Germinal center (tissue), 1 donor: ENCODE measurements at places on chromosomes 3 and 15.

GRCh38 chr15:40322531-40323238 lies 807 bp upstream of the INAFM2 start:
- DNase-seq, result no peak

DNA sequence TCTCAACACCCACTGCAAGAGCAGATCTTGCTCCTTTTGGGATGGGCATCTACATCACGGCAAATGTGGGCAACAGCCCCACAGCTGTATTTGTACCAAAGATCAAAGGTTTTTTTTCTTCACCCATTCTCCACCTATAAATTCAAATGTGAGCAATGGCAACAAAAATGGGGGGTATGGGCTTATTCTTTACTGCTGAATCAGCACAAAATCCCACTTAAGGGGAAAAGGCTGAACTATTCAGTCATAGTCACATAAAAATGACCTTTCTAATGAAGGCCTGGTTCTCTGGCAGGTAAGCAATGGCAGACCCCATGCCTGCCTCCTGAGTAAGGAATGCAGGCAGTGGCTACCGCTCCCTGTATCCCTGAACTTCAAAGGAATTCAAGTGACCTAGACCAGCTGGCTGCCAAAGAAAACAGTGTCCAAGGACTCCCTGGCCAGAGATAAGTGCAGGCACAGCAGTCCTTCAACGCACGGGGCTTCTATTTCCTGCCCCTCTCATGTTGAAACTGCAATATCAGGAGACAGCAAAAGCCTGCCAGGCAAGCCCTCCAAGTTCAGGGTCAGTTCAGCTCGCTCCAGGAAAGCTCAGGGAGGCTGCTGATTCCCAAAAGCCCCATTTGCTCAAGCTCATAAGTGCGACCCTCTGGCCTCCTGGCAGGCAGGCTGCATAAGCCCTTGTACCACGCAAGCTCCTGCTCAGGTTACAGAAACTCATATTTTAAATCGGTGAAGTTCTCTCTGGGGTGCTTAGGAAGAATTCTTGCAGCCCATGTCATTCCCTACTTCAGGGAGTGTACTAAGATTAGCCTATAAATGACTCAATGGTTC lies 134.1 kb downstream of the PDZRN3 start:
- no peak for DNase-seq

GRCh38 chr15:74769463-74770025 lies 12.3 kb upstream of the CSK start:
- DNase-seq, result no peak

DNA sequence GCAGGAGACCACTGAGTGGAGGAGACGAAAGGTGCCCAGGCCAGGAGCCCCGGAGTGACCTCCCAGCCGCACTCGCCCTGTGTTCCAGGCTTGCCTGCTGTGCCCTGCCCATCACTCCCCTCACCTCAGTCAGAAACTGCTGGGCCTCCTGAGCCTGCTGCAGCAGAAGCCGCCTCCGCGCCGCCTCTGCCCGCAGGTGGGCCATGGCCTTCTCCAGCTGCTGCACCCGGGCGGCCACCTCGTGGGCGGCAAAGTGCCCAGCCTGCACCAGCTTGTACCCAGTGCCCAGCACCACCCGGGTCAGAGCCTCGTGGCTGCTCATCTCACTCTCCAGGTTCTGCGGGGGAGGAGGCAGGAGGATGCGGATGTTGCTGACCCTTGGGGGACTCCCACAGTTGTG lies 17.6 kb downstream of the PLA2G4B start:
- no peak for DNase-seq

GRCh38 chr3:134552784-134553183 lies 66.9 kb downstream of the CEP63 start:
- no peak for DNase-seq

GRCh38 chr15:72135719-72136118 lies 17.5 kb downstream of the SENP8 start:
- DNase-seq, result no peak
